Mesothelial cell of epicardium (in vitro differentiated cells): ENCODE measurements at places on chromosomes 5 and 9. TPM values are rescaled to one million over a fixed set of nuclear protein-coding genes. Genes with fewer than 3 reads are reported as not detected.

- no peaks in the 10 kb centered on the region for H3K36me3 ChIP-seq
- H3K4me1 ChIP-seq: no peaks in the 10 kb centered on the region
- H3K27me3 ChIP-seq: peaks cover 11% of the 10 kb centered on the region
- no peak for DNase-seq
Observed at GRCh38 chr9:89149726-89150125, 28.9 kb downstream of the SHC3 start.

The KIF4B gene
- total RNA-seq: 0.07 to 0.11 TPM in 2 of 3 replicates, not detected in the other

DNA sequence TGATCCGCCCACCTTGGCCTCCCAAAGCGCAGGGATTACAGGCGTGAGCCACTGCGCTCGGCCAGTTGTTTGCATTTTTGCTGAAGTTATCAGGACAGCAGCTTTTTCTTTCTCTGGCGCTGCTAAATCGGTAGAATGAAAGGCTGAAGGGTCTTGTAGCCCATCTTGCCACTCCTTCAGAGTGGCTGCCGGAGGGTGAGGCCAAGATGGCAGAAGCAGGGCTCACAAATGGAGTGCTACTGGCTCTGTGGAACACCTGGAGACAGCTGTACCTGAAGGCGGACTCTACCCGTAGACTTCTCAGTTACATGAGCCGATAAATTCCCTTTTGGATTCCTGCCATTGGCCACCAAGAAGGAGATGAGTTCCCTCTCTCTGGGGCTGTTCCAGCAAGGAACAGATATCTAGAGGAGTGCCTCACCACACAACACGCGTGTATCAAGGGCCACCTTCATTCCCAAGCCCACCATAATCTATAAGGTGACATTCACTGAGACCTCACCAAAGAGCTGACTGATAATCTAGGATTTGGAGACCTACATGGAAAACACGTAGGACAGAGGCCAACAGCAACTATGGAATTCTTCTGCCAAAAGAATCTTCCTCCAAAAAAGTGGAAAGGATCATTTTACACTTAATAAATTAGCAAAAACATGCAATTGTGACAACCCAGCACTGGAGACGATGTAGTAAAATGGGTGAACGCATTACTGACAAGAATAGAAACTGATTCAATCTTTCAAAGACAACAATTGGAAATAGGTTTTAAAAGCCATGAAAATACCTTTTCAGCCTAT lies 21.8 kb downstream of the STK10 start:
- peaks cover 9% of the 10 kb centered on the region for H3K4me1 ChIP-seq
- no peak overlapping the region for H3K4me3 ChIP-seq
- no peaks in the 10 kb centered on the region for H3K27me3 ChIP-seq
- DNase-seq: no peak
- H3K27ac ChIP-seq: no peak overlapping the region

The CBY3 gene
- total RNA-seq: 0.47 TPM in 1 of 3 replicates, not detected in the others

GRCh38 chr5:139849501-139849900 lies 53.9 kb downstream of the PSD2 start:
- peak overlapping the region; percentile 58 for H3K4me3 ChIP-seq
- H3K4me1 ChIP-seq: peaks cover 1% of the 10 kb centered on the region
- no peak overlapping the region for H3K27ac ChIP-seq

GRCh38 chr5:137122075-137122474 lies 377.1 kb downstream of the SPOCK1 start:
- no peak overlapping the region for H3K4me3 ChIP-seq
- no peaks in the 10 kb centered on the region for H3K36me3 ChIP-seq
- no peaks in the 10 kb centered on the region for H3K4me1 ChIP-seq
- no peaks in the 10 kb centered on the region for H3K27me3 ChIP-seq
- no peak for DNase-seq
- H3K27ac ChIP-seq: no peak overlapping the region

The PPP3R2 gene
- 0.34 to 0.38 TPM (median 0.34 TPM) in 3 replicates for total RNA-seq

DNA sequence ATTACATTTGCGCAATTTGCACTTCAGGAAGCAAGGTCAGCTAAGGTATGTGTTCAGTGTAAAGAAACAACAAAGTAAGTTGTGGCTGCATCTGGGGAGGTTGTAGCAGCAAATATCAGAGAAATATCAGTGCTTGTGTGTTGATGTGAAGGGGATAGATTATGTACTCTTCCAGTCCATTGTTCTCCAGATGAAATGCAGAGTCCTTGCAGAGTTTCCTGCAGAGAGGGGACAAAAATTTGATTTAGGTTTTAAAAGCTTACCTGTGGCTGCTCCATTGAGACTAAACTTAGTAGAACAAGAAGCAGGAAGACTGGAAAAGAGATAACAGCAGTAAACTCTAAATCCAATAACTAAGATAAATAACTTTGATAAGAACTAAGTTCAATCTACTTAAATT lies 952.2 kb downstream of the CDH18 start:
- H3K4me3 ChIP-seq: no peak overlapping the region
- H3K27me3 ChIP-seq: no peaks in the 10 kb centered on the region
- no peak overlapping the region for H3K27ac ChIP-seq
- no peak for DNase-seq
